ENCODE measurements at places on chromosomes 7 and 10.
A peak's percentile ranks its signal among the peaks of the same experiment; 100 is the strongest.

DNA sequence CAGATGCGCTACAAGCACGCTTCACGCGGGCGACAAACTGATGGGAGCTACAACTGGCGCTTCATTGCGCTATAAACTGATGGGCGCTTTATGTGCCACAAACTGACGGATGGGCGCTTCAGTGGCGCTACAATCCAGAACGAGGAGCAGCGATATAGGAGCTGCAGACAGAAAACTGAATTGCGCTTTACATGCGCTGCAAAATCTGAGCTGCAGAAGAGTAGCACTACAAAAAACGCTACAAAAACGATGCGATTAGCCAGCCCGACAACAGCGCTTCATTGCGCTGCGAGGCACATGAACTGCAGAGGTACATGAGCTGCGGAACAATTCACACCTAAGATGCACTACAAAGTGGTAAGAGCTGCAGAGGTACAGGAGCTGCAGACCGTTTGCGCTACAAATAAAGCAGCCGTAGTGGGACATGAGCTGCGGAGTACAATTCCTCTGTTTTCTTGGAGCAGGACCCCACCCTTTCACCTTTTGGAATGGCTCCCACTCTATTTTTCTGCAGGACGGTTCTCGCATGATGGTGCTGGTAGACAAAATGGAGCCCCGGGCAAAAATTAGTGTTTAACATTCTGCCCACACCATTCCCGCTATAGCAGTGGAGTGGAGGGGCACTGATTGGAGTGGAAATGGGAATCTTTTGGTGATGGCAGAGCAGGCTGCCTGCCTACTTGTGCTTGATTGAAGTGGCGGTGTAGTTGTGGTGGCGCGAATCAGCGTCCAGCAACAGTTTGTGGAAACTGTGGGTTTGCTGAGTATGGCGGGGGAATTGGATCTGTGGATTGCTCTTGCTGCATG is 1.2 kb upstream of the SGCE start:
- peak; percentile 16 for DNase-seq

GRCh38 chr7:137957887-137958286 is 44.0 kb downstream of the CREB3L2 start:
- no peak for DNase-seq

DNA sequence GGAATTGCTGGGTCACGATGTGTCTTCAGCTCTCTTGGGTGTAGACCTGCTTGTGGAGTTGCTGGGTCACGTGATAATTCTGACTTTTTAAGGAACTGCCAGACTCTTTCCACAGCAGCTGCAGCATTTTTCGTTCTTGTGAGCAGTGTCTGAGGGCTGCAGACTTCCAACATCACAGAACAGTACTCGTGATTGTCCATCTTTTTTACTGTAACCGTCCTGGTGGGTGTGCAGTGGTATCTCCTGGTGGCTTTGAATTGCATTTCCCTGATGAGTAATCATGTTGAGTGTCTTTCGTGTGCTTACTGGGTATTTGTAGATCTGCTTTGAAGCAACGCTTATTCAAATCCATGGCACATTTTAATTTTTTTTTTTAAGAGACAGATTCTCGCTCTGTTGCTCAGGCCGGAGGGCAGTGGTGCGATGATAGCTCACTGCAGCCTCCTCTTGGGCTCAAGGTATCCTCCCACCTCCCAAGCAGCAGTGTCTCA is 22.7 kb downstream of the INPP5A start:
- DNase-seq: no peak

DNA sequence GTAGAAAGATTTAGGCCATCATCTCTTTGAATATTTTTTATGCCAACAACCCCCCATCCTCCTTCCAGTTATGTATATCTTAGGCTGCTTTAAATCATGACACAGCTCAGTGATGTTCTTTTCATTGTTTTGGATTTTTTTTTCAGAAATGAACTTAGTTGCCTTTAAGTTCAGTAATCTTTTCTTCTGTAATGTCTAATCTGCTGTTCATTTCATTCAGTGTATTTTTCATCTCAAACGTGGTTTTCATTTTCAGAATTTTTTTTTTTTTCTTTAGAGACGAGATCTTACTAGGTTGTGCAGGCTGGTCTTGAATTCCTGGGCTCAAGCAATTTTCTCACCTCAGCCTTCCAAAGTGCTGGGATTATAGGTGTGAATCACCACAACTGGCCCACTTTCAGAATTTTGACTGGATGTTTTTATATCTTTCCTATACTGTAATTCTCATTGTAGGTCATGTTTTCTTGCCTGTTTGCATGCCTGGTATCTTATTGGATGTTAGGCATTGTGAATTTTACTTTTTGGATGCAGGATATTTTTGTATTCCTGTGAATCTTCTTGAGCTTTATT is 8.1 kb downstream of the ZNF487 start:
- DNase-seq: no peak

GRCh38 chr10:112784022-112784461 is 166.0 kb upstream of the TCF7L2 start:
- no peak for DNase-seq

GRCh38 chr10:103546401-103546800 is 52.9 kb downstream of the NEURL1 start:
- no peak for DNase-seq

GRCh38 chr10:3766046-3766756 is 18.8 kb downstream of the KLF6 start:
- DNase-seq: no peak

All from activated gamma-delta T cell treated with Interleukin-2 at 50 U/mL for 16 hours (primary cell).